ENCODE measurements at places on chromosomes 12 and 14.

GRCh38 chr12:5392961-5393360 lies 38.9 kb upstream of the NTF3 start:
- no peak for DNase-seq

GRCh38 chr12:43806737-43807072 lies 588 bp upstream of the TWF1 start:
- DNase-seq: no peak

DNA sequence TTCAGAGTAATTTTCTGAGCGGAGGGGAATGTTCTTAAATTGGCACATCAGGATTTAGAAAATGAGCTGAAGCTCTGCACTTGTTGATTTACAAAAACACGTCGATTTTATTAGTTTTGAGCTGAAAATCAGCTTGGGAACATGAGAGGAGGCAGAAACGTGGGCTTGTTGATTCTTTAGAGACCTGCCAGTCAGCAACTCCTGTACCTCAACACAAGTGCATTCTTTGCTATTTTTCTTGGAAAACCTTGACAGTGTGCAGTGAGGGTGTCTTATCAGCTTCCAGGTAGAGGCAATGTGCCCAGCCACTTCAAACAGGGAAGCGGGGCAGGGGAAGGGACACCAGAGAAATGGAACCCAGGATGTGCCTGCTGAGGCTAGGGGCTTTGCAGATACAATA lies 102.8 kb upstream of the COCH start:
- no peak for DNase-seq

GRCh38 chr14:100015251-100015655 lies 50.0 kb upstream of the EVL start:
- DNase-seq: no peak

DNA sequence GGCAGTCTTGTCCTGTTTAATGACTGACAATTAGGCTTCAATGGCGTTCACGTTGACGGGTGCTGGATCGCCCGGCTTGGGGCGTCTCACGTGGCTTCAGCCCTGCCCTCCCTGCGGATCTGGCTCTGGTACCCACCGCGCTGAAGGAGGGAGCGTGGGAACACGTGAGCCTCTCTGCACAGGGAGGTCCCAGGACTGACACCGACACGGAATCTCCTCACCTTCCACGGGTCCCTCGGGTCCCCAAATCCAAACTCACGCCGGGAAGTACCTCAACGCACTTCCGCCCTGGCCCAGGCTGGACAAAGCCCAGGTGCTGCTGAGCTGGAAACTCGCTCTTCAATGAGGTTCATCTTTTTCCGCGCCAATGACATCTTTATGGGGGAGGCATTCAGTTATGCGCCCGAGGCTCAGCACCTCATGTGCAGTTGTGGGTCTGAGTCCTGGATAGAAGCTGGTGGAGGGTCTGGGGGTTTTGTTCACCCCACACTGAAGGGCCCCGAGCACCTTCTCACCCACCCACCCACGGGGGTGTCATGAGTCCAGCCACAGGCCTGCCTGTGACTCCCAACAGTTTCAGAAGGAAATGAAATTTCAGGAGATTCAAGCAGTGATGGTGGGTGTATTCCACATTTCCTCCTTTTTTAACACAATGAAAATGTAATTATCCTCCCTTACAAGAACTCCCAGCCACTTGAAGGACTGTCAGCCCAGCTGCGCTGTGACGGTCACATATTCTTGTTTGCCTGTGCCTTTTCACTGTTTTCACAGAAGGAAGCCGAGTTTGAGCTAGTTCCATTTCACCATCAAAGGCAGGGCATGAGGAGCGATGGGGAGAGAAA lies 251.7 kb upstream of the SFSWAP start:
- DNase-seq: no peak

DNA sequence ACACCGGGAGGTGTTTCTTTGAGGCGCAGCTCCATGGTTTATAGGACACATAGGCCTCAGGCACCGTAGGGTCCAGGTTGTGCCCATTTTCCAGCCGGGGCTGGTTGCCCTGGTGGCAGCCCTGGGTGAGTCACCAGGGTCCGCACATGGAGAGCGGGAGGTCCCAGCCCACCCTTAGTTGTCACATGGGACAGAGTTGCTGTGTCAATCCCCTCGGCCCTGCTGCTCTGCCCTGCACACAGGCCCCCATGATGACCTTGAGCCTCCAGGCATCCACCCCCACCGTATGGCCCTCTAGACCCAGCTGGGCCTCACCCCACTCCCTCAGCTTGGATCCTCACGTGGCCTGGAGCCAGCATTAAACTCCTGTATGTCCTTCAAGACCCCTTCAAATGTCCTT lies 7.7 kb downstream of the TRMT61A start:
- DNase-seq: no peak

DNA sequence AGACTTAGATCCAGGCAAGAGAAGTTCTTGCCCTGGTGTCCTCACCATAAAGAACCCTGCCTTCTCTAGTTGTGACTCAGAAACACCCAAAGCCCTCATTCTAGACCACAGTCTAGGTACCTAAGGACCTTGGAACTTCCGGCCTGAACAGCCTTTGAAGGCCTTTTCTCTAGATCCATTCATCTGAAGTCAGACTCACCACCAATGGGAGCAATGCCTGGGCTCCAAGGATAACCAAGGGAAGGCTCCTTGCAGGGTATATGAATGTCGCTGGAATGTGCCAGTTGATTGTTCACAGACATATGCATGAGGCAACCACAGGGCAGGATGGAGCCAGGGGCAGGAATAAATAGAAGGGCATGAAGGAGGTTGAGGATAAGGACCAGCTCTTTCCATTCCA lies 86.3 kb downstream of the PLCZ1 start:
- DNase-seq: no peak

DNA sequence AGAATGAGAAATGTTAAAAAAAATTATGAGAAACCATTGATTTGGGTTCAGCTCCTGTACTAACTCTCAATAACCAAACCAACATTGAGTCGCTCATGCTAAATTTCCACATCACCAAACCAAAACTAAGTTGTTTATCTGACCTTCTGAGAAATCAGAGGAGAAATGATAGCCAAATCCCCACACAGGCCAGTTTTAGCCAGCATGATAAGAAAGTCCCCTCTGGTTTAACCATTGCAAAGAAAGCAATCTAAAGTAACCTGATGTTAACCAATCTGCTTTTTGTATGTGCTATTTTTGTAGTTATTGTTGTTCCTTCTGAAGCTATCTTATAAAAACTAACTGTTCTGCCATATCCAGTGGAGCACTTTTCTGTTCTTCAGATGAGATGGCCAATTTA lies 599.7 kb downstream of the SLC16A7 start:
- no peak for DNase-seq

DNA sequence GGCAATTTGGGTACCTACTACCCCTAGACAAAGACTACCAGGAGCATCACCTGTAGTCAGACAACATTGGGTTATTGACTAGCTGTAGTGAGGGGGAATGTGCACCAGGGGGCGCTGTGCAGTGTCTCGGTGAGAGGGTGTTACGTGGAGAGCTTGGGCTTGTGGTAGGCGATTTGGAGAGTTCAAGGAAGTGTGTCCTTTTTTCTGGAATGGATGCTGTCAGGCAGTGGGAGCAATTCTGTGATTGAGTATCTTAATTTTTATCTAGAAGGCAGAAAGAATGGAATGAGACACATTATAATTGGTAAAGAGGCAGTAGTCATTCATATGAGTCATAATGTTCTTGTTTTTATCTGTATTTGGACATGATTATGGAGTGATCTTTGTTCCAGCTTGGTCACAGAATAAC lies 187.7 kb downstream of the GALC start:
- peak; percentile 17 for DNase-seq

- DNase-seq: no peak
These were observed 2.9 kb downstream of the KRT2 start for GRCh38 chr12:52649066-52649465.

GRCh38 chr12:7091660-7092228 lies 501 bp downstream of the C1R start:
- DNase-seq: no peak

DNA sequence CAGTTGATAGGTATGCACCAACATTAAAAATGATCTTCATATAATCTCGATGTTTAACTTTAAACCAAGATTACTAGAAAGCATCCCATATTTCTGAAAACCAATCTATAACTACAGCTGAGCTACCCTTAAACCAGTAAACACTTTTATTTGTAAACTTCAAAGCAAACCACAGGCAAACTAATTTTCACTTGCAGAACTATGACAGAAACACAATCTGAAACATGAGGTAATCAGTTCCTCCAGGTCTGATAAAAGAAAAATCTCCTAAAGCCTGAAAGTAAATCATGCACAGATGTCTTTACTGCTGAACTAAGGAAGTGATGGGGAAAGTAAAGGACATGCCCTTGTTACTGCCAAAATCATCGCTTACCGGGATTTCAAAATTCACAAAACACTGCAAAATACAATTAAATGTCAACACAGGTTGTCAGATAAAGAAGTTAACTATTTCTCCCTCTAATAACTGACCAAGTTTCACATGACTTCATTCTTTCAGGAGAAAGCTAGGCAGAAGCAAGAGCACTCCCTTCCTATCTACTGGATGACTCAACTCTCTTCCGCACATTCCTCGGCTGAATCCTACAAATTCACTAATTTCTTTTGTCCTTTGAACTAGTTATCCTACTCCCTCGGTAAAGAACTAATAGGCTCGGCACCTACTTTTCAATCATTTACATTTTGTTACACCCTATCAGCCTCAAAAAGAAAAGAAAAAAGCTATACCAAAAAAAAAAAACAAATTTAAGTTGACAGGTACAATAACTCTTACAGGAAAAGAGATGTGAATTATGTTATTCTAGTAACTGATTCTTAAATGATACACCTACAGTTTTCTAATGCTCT lies 1.4 kb downstream of the EEA1 start:
- no peak for DNase-seq

DNA sequence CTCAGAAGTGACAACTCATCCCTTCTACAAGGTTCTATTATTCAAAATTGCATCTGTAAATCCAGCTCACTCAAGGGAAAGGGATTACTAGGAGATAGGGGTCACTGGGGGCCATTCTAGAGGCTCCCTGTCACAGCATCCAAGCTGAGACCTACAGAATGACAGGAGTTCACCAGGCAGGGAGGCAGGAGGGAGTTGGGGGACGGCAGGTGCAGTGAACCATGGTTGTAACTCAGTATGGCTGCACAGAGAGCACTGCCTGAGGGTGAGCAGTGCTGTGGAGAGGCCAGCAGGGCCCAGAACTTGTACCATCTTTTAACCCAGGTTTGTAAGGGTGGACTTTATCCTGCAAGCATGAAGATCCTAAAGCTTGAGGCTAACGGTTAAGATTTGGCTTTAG lies 37.9 kb upstream of the SINHCAF start:
- DNase-seq: no peak

- peak; percentile 7 for DNase-seq
These were observed 21.0 kb upstream of the RNASE2 start for GRCh38 chr14:20934148-20934762.

DNA sequence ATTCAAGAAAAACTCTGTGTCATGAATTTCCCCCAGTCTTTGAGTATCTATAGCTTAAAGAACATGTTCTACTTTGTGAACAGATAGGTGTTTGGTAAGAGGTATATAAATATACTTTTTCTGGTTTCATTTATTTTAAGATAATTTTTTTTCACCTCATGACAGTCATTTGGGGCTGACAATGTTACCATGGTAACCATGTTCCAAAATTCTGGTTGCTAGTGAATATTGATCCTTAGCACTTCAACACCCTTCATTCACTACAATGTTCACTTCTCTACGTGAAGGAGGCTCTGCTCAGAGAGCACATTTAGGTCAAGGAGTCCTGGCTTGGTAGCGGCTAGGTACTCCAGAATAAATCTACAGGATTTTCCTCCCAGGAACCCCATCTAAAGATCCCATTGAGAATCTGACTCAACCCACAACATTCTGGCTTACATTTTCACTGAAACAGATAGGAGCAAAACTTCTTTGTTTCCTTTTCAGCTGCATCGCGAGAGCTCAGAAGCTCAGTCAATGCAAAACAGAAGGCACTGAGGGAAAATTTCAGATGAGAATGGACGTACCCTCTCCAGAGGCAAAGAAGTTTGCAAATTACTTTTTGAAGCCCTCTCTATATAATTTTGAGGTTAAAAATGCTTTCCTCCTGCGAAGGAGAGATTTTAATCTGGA lies 93.6 kb downstream of the ARF6 start:
- no peak for DNase-seq

DNA sequence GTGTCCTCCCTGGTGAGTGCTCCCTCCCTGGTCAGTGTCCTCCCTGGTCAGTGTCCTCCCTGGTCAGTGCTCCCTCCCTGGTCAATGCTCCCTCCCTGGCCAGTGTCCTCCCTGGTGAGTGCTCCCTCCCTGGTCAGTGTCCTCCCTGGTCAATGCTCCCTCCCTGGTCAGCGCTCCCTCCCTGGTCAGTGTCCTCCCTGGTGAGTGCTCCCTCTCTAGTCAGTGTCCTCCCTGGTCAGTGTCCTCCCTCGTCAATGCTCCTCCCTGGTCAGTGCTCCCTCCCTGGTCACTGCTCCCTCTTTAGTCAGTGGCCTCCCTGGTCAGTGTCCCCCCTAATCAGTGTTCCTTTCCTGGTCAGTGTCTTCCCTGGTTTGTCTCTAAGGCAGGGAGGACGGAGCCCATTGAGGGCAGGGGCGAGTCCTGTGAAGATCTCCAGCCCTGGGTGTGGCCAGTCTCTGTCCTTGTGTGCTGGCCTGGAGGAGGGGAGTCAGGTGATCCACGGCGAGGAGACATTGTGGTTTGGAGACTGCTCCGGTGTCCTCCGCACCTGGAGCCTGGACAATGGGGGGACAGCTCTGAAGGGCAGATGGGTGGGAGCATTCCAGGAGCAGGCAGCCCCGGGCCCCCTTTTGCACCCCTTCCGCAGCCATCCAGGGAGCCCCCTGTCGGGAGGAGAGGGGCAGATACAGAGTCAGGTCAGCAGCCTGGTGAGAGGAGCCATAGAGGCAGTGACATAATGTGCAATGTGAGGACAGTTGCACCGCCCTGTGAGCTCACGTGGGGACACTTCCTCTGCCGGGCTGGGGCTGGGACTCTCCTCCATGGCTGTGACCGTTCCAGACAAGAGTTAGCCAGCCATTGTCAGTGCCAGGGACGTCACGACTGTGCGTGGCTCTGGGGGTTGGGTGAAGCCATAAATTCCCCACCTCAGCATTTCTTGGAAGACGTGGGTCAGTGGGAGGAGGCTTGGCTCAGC lies 93.4 kb downstream of the ADGRD1 start:
- DNase-seq: no peak

GRCh38 chr12:14782756-14783155 lies 20.5 kb downstream of the WBP11 start:
- no peak for DNase-seq
